ENCODE measurements at places on chromosomes 4 and X.

DNA sequence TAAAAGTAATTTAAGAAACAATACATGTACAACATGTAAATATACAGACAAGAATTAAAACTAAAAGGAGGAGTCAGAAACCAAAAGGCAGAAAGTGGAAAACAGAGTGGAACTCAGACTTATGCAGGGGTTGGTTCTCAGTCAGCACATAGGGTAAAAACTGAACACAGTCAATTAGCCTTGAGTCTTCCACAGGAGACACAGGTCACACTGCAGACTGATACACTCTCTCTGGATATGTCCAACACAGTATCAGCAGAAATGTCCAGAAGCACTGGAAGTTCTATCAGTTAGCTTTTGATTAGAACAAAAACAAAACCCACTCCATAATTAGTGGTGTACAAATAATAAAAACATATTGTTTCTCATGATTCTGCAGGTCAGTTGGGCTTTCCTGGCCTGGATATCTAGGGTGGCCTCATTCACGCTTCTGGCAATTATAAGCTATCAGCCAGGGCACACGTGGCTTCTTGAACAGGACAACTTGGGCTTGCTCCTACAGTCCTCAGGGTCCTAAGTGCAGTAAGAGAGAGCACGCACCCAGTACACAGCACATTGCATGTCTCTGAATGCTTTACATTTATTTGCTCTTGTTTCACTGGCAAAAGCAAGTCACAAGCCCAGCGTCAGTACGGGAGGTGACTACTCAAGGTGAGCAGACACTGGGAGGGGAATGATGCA is 21.6 kb downstream of the TEC start:
- DNase-seq, result no peak

- DNase-seq, result no peak
Measured at GRCh38 chr4:56764775-56765174, 56.7 kb downstream of the SPINK2 start.

- no peak for DNase-seq
Measured at GRCh38 chrX:150610043-150610442, 41.6 kb downstream of the MTM1 start.

DNA sequence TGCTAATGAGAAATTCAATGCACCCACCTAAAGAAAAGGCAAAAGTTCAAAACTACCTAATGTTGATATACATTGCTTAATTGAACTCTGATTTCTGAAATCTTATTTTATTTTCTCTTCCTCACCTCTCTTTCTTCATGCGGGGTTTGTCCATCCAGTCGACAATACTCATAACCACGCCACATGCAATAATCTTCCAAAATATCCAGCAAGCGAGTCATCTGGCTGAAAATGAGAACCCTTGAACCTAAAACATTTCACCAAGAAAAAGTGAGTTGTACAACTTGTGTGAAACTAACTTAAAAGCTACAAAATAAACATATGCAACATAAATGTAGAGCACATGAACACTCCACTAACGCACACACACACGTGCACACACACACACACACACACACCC is 26.7 kb downstream of the SMARCA1 start:
- no peak for DNase-seq

- DNase-seq, result no peak
Measured at GRCh38 chrX:37755025-37755424, 24.8 kb upstream of the CYBB start.

GRCh38 chr4:1713003-1713851 is 1.1 kb upstream of the SLBP start:
- no peak for DNase-seq

GRCh38 chr4:89419111-89419695 is 111.6 kb upstream of the GPRIN3 start:
- no peak for DNase-seq

DNA sequence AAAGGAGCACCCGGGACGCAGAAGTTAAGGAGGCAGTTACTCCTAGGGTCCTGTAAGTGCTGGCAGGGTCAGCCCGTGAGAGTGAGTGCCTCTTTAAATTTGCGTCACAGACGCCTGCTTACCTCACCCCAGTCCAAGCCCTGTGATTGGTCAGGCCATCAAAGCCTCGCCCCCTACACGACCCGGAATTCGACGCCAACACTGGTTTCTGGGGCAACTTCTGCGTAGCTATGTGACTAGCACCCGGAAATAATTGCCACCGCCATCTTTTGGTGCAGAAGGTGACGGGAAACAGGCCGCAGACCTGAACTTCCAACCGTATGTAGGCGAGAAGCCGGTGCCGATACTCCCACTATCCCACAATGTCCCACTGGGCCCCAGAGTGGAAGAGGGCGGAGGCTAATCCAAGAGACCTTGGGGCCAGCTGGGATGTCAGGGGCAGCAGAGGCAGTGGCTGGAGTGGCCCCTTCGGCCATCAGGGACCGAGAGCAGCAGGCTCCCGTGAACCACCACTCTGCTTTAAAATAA is at the start of gene DDX53:
DDX53 (plus strand) TSS at position 265 of the 528 bp plus-strand sequence; CDS start at position 363, 98 bp downstream.
- DNase-seq, result no peak

DNA sequence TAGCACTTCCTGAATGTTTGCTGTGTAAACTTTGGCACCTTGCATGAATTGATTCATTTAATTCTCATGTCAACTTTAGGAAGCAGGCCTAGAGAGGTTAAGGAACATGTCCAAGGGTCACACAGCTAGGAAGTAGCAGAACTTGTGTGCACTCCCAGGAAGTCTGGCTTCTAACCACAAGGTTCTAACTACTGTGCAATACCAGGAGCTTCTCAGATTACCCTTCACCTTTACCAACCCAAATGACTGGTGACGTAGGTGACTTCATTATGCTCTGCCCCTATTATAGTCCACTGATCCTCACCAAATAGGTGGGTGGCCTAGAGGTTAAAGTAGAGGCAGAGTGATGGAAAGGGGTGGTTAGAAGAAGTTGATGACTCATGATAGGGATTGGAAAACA is 14.4 kb downstream of the AR start:
- no peak for DNase-seq

- no peak for DNase-seq
Measured at GRCh38 chr4:48129307-48130014, 4.6 kb downstream of the TXK start.

- DNase-seq, result no peak
Measured at GRCh38 chr4:538542-539142, 37.5 kb downstream of the TMEM271 start.

GRCh38 chrX:108437349-108438109 is 693 bp downstream of the COL4A6 start:
- no peak for DNase-seq

DNA sequence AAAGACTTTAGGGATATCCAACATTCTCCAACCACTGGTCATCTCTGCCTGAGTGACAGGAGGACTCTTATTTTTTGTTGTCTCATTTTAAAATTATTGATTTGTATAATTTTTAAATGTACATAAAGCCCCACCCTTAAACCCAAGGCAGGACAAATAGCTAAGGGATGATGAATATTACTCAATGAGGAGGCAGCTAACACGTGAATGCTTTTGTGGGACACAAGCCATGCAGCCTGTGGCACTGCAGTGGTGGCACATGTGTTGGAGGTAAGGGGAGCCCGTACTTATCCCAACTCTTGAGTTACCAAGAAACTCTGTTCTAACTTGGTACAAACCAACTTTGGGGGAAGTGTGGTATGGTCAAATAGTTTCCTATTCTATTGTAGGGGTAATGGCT is 19.5 kb downstream of the MID1IP1 start:
- no peak for DNase-seq

GRCh38 chr4:135359128-135359527 is 1157.5 kb upstream of the PABPC4L start:
- no peak for DNase-seq

- no peak for DNase-seq
Measured at GRCh38 chr4:169256856-169257761, 13.6 kb downstream of the SH3RF1 start.

DNA sequence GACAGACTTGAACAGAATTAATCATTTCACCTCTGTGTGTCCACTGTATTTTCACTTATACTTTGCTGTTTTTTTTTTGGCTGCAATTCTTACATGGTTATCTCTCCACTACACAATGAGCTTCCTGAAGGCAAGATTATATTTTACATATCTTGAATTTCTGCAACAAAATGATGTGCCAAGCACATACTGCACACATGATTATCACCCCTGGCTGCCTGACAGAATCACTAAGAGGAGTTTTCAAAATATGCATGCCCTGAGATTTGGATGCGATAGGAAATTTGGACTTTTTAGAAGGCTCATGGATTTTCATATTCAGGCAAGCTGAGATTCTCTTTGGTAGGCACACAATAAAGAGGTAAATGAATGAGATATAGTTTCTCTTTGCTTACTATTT is 1162.1 kb upstream of the IGFBP7 start:
- no peak for DNase-seq

GRCh38 chr4:1500966-1501753 is 94.9 kb upstream of the NKX1-1 start:
- DNase-seq, result no peak

DNA sequence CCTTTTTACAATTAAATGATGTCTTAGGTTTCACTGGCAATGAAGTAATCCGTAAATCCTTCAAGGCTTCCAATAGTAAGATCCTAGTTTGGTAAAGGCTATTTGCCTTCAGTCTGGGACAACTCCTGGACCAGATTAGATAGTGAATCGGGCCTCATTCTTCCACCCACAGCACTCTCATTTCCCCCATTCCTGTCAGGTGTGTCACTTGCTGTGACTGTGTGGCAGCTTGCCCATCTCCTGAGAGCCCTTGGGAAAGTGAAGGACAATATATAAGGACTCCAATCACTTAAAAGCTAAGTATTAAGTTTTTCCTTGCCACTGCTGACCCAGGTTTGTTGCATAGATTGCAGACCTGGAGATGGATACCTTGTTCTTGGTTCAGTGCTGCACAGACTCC is 3.3 kb upstream of the GASK1B start:
- no peak for DNase-seq

DNA sequence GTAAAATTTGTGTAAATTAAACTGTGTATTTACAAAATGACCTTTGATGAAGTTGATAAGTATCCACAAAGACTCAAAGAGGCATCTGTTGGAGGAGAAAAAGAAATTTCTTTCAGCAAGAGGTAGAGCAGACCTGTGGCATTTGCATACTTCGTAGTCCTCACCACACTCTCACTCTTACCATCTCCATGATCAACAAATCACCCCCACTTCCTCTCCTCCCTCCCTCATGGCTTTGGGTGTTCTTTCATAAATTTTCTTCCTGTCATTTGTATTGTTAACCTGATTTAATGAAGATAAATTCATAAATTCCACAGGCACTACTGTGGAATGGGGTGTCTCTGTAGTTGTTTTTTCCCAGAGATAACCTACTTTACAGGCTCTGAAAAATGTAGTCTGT is 366.5 kb downstream of the ZNF674 start:
- DNase-seq, result no peak

- no peak for DNase-seq
Measured at GRCh38 chrX:11135564-11136185, 24.5 kb downstream of the HCCS start.

GRCh38 chrX:46380148-46380752 is 165.0 kb downstream of the ZNF674 start:
- DNase-seq, result no peak

- DNase-seq, result no peak
Measured at GRCh38 chrX:45515262-45516215, 314.9 kb upstream of the DIPK2B start.

- DNase-seq, result no peak
Measured at GRCh38 chrX:49860867-49861535, 18.3 kb upstream of the USP27X start.

GRCh38 chr4:8645753-8646124 is 53.2 kb downstream of the CPZ start:
- DNase-seq, result no peak

DNA sequence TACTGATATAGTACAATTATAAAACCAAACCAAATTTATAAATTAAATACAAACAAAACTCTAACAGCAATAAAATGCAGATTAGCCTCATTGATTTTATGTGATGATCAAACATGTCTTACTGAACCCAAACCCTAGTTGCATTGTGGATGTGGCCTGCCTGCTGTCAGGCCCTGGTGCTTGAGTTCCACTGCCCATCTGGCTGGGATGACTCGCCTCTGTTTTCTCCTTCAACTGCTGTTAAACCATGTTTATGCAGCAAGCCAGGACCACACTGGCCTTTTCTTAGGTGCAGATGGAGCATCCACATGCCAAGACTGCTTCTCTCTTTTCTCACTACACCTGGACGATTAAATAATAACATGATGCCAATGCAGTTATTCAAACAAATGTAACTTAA is 22.6 kb downstream of the NAP1L5 start:
- DNase-seq, result no peak

- DNase-seq, result no peak
Measured at GRCh38 chr4:156941940-156942548, 29.6 kb downstream of the PDGFC start.

DNA sequence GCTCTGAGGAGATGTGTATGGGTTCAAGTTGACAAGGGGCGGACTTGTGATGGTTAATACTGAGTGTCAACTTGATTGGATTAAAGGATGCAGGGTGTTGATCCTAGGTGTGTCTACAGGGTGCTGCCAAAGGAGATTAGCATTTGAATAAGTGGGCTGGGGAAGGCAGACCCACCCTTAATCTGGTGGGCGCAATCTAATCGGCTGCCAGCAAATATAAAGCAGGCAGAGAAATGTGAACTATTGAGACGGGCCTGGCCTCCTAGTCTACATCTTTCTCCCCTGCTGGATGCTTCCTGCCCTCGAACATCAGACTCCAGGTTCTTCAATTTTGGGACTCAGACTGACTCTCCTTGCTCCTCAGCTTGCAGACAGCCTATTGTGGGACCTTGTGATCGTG is 26.7 kb upstream of the SMIM10L2A start:
- no peak for DNase-seq

GRCh38 chrX:70979136-70979762 is 48.4 kb upstream of the SLC7A3 start:
- DNase-seq, result no peak

DNA sequence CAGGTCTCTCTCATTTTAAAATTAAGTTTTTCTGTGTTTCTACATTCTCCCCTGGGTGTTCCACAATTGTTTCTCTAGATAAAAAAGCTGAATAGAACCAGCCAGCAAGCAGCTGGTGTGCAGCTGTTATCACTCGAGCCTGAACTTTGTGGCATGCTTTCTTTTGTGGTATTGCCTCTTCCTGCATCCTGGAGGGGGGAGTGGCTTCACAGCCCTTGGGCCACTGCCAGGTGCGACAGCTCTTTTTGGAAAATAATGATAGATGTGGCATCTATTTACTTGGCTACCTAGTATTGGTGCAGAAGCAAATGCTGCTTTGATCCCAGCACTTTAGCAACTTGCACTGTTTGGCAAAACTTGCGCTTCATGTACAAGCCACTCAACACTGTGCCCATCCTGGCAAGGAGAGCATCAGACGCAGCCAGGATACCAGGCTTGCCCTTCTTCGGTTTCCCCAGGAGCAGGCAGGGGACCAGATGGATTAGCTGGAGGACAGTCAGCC is 69.4 kb downstream of the HMGB2 start:
- DNase-seq, result no peak

Data from GM12892 (cell line).